ENCODE measurements at places on chromosomes 3 and 15. TPM values are rescaled to one million over a fixed set of nuclear protein-coding genes. Genes with fewer than 3 reads are reported as not detected.

Gene UBAP1L
- 3.3 TPM for polyA plus RNA-seq

DNA sequence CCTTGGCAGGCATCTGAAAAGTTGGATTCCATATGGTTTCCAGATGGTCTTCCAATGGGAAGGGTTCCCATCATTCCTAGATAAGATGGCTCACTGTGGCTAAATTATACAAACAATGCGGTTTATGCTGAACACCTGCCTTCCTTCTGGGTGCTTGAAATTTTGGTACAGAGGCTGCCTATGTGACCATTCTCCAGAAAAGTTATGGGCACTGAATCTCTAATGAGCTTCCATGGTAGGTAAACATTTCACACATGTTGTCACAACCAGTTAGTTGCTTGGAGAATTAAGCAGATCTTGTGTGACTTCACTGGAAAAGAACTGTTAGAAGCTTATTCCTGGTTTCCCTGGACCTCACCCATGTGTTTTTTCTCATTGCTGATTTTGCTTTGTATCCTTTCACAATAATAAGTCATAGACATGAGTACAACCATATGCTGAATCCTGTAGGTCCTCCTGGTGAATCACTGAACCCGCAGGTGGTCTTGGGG, 30.1 kb downstream of the PLOD2 start:
- no peaks in the 10 kb centered on the region for H3K27me3 ChIP-seq
- no peaks in the 10 kb centered on the region for H3K4me1 ChIP-seq

DNA sequence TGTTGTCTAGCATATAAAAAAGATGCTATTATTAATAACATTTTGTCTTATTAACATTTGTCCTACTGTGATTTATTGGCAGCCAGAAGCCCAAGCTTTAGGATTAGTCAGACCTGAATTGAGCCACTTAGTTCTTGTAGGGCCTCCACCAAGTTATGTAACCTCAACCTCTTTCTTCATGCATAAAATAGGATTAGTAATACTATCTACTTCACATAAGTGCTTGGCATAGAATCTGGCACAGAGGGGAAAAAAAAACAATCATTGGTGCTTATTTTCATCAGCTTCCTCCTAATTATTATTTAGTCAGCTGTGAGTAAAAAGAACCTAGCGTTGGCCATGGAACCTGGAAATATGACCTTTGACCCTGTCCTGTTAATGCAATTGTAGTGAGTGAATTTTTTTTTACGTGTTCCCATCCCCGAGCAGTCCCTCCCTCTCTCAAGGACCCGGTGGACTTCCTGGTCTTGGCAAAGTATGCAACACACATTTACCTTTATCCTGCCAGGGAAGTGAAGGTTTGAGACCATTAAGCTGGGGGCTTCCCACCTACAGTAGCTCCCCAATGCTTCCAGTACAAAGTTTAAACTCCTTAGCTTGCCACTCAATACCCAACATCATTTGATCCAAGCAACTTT, 136.8 kb downstream of the FHIT start:
- H3K4me3 ChIP-seq: no peak overlapping the region
- no peaks in the 10 kb centered on the region for H3K4me1 ChIP-seq
- DNase-seq: no peak
- H3K27ac ChIP-seq: no peak overlapping the region

GRCh38 chr3:172658344-172659245, 52.3 kb downstream of the NCEH1 start:
- H3K27me3 ChIP-seq: no peaks in the 10 kb centered on the region
- H3K4me1 ChIP-seq: no peaks in the 10 kb centered on the region
- H3K4me3 ChIP-seq: no peak overlapping the region
- H3K27ac ChIP-seq: no peak overlapping the region
- peak; percentile 29 for DNase-seq
- H3K36me3 ChIP-seq: no peaks in the 10 kb centered on the region

DNA sequence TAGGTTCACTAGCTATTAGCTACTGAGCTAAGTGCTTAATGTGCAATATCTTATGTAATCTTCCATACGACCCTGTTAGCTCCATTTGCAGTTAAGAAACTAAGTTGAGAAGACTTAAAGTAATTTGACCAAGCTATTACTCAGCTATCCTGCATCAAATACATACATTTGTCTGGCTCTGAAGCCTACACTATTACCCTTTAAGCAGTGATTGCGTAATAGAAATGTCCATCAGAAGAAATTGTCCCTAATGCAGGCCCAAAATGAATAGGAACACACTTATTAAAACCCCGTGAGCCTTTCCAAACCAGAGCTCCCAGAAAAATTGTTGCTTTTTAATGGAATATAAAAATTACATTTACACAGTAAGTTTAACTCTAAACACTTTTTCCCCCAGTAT, 5.3 kb upstream of the MYO1E start:
- H3K4me3 ChIP-seq: no peak overlapping the region
- no peaks in the 10 kb centered on the region for H3K36me3 ChIP-seq
- no peak overlapping the region for H3K27ac ChIP-seq
- peaks cover 6% of the 10 kb centered on the region for H3K4me1 ChIP-seq

- H3K4me3 ChIP-seq: no peak overlapping the region
- H3K27me3 ChIP-seq: no peaks in the 10 kb centered on the region
- no peaks in the 10 kb centered on the region for H3K4me1 ChIP-seq
- DNase-seq: no peak
Measured at GRCh38 chr3:99430348-99431134, 207.9 kb upstream of the COL8A1 start.

Data from muscle of leg (tissue), 16 donors.